ENCODE measurements at places on chromosomes 2 and 18.

DNA sequence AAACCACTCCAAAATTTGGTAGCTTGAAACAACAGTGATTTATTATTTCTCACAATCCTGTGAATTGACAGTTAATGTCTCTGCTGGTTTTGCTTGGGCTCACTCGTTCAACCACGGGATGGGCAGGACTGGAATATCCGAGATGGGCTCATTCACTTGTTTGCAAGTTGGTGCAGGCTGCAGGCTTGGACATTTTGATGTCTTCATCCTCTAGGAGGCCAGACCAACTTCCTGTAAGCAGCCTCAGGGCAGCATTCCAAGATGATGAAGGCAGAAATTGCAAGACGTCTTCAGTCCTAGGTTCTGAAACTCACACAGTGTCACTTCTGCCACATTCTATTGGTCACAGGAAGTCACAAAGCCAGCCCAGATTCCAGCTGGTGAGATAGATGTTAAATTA lies 47.1 kb downstream of the GPR39 start:
- DNase-seq = no peak

- DNase-seq = no peak
Observed at GRCh38 chr2:105754011-105754410, 9.3 kb downstream of the NCK2 start.

DNA sequence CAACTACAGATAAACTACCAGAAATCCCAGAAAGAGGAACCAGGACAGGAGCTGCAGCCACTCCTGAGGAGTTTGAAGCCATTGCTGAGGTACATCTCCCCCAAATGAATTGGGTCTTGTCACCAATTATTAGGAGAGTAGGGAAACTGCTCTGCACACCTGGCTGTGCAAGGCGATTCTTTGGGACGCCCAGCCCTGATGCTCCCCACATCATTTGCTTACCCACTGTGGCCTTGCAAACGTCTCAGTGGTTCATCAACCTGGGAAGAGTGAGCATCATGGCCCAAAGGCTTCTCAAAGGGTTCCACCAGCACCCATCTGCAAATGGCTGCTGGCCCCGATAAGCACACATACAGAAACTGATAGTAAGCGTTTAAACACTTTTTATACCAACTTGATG lies 21.8 kb upstream of the DCDC2C start:
- no peak for DNase-seq

DNA sequence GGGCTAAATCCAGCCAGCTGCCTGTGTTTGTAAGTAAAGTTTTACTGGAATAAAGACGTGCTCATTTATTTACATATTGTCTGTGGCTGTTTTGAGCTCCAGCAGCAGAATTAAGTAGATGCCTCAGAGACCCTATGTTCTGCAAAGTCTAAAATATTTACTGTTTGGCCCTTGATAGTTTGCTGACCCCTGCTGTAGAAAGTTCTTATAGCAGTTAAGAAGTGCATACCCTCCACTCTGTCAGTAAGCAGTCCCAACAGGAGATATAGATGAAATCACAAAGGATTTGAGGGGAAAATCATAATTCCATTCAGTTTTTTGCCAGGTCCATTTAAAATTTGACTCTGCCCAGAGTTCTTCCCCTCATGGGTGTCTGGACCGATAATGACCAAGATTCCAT lies 50.1 kb upstream of the ITM2C start:
- DNase-seq = no peak

GRCh38 chr2:217279556-217279955 lies 419.7 kb upstream of the TNP1 start:
- DNase-seq = no peak

DNA sequence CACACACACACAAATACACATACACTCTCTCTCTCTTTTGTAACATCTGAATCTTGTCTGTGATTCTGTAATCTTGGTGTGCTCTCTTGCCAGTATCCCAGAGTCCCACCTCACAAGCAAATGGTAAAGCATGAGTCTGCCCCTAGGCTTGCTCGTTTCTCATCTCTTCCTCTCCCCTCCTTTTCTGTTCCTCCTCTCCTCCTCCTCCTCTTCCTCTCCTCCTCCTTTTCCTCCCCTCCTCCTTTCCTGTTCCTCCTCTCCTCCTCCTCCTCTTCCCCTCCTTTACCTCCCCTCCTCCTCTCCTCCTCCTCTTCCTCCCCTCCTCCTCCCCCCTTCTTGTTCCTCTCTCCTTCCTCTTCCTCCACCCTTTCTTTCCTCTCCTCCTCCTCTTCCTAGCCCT lies 59.0 kb downstream of the TNFRSF11A start:
- no peak for DNase-seq

DNA sequence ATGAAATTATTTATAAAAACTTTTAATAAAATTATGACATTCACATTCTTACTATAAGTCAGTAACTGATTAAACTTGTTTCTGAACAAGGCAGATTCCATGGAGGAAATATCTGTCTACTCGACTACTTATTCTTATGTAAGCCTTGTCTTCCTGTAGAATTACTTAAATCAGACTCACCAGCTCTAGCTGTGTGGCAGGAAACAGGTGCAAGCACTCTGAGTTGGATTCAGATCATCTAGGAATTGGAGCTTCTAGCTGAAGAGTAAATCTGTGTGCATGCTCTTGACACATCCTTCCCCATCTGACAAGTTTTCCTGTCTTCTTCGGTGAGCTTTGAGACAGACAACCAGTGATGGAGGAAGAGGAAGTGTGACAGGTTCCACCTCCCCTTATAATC lies 284.7 kb downstream of the TRIB2 start:
- DNase-seq = no peak

GRCh38 chr2:208671284-208671683 lies 264.7 kb downstream of the PTH2R start:
- DNase-seq = no peak

DNA sequence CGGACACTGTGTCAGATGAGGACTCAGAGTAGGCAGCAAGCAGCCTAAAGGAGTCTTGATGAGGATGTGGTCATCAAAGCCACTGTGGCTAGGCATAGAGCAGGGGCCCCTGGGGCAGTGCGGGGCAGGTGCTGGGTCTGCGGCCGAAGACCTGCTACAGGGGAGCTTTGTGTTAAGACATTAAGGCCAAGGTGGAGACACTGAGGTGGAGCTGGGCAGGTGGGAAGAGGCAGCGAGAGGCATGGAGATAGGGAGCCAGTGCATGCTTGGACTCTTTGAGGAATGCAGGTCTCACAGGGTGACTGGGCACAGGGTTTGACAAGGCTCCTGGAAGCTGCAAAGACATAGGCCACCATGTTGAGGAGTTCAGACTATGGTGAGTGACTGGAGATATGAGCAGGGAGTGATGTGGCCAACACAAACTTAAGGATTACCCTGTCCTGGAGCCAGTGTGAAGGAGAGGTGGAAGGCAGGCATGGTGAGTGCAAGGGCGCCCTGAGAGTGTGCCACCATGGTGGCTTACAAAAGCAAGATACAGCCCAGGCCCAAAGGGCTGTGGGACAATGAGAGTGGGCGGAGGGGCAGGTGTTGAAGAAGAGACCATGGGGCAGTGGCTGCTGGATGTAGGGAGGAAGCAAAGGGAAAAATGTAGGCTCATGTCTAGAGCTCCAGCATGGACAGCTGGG lies 450.9 kb upstream of the HS6ST1 start:
- no peak for DNase-seq

DNA sequence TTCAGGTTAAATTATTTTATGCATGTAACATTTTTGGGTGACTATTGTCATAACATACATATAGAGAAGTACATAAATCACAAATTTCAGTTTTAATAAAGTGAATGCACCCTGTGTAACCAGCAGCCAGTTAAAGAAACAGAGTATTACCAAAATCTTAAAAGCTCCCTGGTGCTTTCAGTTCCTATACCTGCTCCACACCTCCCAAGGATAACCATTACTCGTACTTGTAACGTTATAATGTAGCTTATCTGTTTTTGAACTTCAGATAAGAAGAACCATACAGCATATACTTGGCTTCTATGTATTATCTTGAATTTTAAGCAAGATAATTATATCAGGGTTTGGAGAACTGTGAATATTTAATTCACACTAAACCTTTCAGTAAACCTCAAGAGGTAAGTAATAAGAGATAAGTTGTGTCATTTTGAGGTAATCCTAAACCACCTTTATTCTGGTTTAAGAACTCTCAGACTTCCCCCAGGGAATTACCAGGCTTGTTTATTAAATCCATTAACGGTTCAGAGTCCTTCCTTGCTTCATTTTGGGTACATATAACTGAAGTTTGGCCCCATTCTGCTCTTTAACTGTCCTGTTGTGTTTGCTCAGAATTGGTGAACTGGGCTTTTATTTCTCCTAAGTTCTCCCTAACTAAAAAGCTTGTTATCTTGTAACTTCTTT lies 58.6 kb downstream of the LCLAT1 start:
- no peak for DNase-seq

DNA sequence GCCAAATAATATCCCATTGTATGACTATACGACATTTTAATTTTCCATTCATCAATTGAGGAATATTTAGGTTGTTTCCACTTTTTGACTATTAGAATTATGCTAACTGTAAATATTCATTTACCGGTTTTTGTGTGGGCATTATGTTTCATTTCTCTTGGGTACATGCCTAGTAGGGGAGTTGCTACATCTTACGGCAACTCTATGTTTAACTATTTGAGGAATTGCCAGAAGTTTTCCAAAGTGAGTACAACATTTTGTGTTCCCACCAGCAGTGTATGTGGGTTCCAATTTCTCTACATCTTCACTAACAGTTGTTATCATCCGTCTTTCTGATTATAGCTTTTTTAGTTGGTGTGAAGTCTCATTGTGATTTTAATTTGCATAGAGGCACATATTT lies 1.6 kb upstream of the KDSR start:
- DNase-seq = no peak

DNA sequence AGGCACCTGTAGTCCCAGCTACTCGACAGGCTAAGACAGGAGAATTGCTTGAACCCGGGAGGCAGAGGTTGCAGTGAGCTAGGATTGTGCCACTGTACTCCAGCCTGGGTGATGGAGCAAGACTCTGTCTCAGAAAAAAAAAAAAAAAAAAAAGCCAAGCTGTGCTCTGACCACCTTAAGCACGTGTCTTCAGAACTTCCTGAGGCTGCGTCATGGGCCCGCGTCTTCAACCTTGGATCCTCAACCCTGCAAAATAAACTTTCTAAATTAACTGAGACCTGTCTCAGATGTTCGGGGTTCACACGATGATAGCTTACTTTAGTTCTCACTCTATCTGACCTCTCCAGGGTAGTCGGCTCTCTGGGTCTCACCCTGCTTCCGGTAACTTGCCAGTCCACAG lies 65.8 kb upstream of the CABLES1 start:
- DNase-seq = no peak

- peak; percentile 41 for DNase-seq
Observed at GRCh38 chr2:74690571-74690970, 36.5 kb downstream of the SEMA4F start.

- peak; percentile 34 for DNase-seq
Observed at GRCh38 chr2:106839849-106840595, 45.9 kb downstream of the ST6GAL2 start.

DNA sequence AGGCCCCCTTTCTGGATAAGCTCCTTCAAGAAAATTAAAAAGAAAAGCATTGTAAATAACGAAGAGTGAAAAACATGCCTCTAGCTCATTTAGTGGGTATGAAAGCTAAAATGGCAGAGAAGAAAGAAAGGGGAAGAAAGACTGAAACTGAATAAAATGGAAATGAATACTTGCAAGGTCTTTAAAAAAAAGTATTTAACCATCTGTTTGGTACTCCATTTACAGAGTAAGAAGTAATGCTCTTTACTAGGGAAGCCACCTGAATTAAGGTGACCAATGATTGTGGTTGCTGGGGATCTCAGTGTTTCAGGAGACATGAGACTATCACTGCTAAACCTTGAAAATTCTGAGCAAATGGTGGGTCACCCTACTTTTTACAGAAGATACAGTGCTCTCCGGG lies 17.7 kb upstream of the ARL5A start:
- DNase-seq = no peak

GRCh38 chr2:584863-585823 lies 92.1 kb downstream of the TMEM18 start:
- no peak for DNase-seq

- peak; percentile 54 for DNase-seq
Observed at GRCh38 chr2:238160206-238161129, 1.7 kb downstream of the ERFE start.

DNA sequence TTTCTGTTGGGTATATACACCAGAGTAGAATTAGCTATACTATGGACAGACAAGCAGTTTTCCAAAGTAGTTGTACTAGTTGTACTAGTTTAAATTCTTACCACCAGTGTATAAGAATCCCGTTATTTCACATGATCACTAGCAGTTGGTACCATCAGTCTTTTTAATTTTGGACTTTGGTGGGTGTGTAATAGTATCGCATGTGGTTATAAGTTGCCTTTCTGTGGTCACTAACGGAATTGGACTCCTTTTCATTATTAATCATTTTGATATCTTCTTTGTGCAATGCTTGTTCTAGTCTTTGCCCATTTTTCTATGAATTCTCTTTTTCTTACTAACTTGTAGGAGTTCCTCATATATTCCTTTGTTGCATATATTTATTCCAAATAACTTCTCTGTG lies 89.8 kb downstream of the ASXL2 start:
- DNase-seq = no peak

GRCh38 chr2:5549771-5550170 lies 142.4 kb upstream of the SOX11 start:
- DNase-seq = no peak

DNA sequence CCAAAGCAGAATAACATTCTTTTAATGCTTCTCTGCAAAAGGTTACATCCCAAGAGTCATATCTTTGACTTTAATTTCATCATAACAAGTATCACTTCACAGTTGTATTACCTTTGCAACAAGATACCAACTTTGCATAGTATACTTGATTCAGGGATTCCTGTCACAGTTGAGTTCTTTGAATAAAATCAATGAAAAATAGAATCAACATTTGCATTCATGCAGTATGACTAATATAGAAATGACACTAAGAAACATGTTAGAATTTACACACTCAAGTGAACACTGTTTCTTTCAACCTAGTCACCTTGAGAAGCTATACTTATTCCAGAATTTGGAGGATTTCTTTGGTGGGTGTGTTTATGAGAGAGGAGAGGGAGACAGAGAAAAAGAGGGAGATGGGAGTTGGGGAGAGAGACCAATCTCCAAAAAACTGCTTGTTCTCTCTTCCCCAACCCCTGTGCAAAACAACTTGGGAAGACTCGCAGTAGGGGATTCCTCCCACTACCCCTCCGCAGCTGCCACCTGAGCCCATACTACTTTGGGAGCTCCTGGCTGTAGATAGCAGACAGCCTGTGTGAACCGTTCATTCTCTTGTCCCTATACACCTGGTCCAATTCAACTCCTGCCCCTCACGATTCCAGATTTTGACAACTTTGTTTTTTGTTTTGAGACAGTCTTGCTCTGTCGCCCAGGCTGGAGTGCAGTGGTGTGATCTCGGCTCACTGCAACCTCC lies 57.7 kb downstream of the PELI1 start:
- DNase-seq = no peak

GRCh38 chr2:40242315-40242714 lies 209.6 kb downstream of the SLC8A1 start:
- no peak for DNase-seq

DNA sequence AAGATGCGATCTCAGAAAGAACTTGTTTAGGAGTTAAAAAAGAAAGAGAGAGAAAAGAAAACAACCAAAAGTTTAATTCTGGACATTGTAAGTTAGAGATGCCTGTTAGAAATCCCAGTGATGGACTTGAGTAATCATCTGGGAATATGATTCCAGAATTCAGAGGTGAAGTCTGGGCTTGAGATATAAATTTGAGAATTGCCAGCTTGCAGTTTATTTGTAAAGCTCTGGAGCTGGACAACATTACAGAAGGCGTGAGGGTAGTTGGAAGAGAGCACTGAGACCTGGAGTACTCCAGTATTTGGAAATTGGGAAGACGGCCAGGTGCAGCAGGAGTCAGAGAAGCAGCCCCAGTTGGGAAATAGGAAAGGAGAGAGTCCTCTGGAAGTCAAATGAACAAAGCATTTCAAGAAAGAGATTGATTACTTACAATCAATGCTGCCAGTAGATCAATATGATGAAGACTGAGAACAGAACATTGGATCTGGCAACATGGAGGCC lies 128.8 kb upstream of the ARHGAP28 start:
- DNase-seq = no peak

All from neural crest cell (in vitro differentiated cells).